ENCODE measurements at places on chromosomes 7 and 10.

- DNase-seq: no peak
These were observed 180.5 kb downstream of the PFKFB3 start for GRCh38 chr10:6383096-6383812.

- DNase-seq: no peak
These were observed 23.9 kb upstream of the AOC1 start for GRCh38 chr7:150828384-150828783.

DNA sequence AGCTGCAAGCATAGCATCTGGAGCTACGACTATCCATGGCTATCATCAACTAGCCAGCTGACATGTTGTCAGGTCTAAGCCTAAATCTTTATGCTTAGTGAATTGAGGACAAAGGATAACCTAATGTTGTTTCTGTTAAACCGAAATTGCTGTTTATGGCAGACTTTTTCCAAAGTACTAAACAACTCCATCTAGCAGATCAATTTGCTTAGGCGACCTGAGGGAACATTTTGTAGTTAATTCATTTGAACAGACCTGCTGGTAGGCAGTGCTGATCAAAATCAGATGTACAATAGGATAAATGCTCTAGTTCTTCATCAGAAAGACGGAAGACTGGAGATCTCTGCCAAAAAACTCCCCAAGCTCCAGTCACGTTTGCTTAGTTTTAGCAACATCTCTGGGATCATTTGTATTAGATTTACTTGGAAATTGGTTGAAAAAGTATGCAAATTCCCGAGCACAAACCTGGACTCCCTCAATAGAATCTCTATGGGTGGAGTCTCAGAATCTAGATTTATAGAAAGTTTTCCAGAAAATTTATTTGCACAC, 301.6 kb upstream of the NRP1 start:
- no peak for DNase-seq

DNA sequence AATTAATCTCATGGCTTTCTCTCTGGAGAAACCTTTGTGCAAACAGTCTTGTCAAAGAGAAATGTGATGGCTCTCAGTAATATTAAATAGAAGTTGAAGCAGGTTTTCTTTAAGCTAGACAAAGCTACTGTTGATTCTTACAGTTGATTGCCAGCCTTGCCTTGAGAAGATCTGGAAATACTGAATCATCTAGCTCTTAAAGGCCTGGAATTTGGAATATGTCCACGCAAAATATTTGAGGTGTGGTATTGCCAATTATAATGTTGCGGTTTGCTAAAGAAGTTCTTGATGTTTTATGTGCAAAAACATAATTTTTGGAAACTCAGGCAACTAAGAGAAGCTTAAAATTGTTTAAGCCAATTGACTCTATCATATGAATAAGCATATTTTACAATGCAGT, 371.9 kb downstream of the PHF14 start:
- no peak for DNase-seq

GRCh38 chr10:97196223-97197029, 10.7 kb upstream of the SLIT1 start:
- DNase-seq: peak; percentile 72

DNA sequence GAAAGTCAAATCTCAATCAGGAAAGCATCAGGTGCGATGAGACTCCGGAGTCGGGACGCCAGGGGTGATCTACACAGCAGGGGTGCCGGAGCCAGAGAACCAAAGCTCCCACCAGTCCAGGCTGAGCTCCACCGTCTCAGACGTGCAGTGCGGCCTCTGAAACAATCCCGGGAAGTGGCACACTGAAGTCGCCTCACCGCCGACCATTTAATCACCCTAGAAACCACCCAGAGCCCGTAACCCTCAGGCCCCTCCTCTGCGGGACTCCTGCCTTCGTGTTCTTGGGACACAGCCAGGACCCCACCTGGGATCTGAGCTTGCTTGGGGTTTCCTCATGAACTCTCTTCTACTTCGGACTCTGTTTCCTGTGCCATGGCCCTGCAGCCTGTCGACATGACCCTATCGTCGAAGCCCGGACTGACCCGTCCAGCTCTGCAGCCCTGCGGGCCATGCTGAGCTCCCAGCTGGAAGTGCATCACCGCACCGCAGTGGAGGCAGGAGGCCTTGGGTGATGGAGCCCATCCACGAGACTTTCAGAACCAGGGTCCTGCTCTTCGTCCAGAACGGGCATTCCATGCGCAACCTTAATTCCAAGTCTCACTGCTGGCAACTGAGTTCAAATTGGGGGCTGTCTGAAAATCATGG, 266.4 kb downstream of the PTPRN2 start:
- DNase-seq: no peak

GRCh38 chr10:113704637-113705343, 25.1 kb downstream of the CASP7 start:
- DNase-seq: peak; percentile 20

GRCh38 chr10:118304521-118304920, 37.6 kb downstream of the FAM204A start:
- no peak for DNase-seq

- no peak for DNase-seq
These were observed 37.6 kb upstream of the COL1A2 start for GRCh38 chr7:94357076-94357475.

- no peak for DNase-seq
These were observed 446.4 kb upstream of the PFKP start for GRCh38 chr10:2620827-2621521.

DNA sequence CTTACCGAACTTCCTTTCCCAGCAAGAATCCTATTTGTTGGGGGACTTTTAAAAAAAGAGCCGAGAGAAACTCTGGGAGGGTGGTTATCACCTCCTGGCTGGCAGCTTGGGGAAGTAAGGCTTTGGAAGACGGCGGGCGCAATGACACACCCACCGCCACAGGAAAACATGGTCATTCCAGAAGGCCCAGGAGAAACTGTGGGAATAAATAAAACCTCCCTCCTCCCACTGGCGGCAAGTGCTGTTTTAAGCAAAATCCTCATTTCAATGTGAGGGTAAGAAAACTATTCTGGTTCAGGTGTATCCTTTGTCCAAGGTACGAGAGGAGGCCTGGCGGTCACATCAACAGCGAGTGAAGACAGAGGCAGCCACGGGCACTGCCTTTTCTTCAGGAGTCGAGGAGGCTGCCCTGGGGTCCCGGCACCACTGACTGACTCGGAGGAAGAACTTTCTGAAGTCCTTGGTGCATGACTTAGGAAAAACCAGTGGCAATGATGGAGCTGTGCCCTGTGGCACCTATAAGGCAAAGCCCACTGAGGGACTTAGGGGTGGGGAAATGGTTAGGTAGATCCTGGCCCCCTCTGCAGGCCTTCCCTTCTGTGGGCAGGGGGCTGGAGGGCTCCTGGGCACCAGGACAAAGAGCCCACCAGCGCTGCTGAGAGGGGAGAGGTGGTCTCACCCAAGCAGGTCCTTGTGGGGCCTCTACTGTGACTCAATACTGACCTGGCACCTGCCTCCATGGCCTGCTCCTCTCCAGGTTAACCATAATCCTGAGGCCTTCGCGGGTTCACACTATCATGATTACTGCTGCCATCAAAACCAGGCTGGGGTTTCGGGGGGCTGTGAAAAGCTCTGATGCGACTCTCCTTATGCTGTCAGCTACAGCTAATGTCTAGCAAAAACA, 21.4 kb downstream of the DNAJB12 start:
- DNase-seq: no peak

GRCh38 chr7:113790025-113790424, 128.8 kb downstream of the PPP1R3A start:
- DNase-seq: no peak

GRCh38 chr10:34124522-34125035, 690.5 kb downstream of the PARD3 start:
- no peak for DNase-seq

DNA sequence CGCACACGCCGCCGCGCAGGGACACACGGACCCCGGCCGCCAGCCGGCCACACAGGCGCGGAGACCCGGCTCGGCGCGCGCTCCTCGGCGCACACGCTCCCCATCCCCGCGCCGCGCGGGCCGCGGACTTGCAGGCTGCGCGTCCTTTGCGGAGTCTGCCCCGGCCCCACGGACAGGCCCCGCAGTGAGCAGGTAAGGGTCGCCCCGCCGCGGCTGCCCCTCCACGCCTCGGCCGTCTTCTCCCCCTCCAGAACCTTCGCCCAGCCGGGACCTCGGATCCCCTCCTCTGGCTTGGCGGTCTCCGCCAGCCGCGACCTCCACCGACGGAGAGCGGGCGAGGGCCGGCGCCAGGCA, 356 bp downstream of the ADCYAP1R1 start:
- no peak for DNase-seq

DNA sequence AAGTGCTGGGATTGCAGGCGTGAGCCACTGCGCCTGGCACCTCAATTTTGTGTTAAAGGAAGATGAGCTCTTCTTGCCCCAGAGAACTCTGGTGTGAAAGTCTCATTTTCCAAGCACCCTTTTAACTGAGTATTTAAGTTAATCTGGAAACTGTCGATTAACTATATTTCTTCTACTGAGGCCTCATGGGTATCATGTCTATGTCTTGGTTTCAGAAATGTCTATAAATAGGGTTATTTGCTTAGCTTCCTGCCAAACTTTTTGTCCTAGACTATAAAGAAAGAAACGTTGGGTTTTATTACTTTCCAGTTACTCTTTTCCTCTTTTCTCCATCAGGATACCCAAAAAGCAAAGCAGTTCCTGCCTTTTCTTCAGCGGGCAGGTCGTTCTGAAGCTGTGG, 102.4 kb downstream of the LRRC4 start:
- no peak for DNase-seq

- DNase-seq: no peak
These were observed 97.4 kb upstream of the BMPER start for GRCh38 chr7:33807779-33808482.

DNA sequence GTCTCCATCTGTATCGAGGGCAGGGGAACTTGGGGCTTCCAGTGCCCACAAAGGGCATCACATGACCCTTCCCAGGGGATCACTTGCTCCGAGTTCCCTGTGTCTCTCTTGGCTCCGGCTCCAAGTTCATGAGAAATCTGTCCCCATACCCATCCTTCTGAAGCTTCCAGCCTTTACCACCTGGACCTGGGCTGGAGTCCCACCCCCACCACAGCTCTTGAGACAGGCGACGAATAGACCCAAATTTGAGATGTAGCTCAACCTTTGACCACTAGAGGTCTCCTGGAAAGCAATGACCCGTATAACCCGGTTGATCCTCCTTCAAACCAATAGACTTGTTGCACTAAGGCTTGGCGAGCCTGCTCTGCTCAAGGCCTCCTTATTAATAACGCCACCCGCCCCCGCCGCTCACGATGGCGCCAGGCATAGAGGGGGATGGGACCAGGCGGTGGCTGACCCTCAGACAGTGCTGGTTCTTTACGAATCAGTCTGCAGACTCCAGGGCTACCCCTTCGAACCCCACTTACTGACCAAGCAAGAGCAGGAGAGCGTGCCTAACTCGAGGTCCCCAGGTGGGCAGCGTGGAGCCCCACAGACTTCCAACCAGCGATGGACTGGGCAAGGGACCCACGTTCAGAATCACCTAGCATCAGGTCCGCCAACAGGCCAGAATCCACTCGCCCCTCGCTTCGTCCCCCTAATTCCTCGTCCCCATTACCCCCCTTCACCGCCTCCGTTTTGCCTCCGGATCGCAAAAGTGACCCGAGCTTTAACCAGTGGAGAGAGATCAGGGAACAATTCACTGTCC, 4.4 kb upstream of the ARID5B start:
- peak; percentile 82 for DNase-seq

All from CD4-positive, alpha-beta T cell treated with Interleukin-4 for 4 hours (primary cell).